ENCODE measurements at places on chromosomes 2 and 18.
A peak's percentile ranks its signal among the peaks of the same experiment; 100 is the strongest.

GRCh38 chr18:23200756-23201155, 65.5 kb downstream of the CABLES1 start:
- no peak for DNase-seq

GRCh38 chr2:189506514-189506976, 65.3 kb downstream of the WDR75 start:
- peak; percentile 9 for DNase-seq

DNA sequence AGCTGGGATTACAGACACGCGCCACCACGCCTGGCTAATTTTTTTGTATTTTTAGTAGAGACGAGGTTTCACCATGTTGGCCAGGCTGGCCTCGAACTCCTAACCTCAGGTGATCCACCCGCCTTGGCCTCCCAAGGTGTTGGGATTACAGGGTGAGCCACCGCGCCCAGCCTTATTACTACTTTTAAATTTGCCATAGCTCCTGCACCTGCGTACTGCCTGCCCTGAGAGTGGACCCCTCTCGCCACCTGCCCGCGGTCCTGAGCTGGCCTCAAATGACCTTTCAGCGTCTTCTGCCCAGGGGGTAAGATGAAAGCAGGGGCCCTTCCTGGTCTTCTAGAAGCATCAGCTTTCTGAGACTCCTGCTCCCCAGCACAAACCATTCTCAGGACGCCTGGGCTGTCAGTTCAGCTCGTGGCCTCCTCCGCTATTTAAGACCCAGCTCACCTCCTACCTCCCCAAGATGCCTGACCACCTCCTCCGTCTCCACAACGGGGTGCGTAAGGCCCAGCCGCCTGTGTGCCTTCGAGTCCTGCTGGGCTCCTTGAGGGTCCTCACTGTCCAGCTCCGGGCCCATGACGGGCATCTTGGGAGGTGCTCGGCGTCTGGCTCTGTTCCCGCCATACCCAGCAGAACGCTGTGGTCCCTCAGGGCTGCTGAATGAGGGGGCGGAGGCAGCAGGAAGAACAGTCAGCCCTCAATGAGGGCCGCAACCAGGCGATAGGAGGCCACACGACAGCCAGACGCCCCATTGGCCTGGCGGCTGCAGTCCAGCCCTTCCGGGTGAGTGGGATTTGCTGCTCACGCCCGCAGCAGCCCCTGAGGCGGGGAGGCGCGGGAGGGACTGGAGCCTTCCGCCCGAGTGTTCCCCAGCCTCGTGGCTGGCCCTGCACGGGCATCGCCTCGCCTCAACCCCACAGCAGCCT, 266.6 kb downstream of the TFCP2L1 start:
- DNase-seq, result no peak

- no peak for DNase-seq
Measured at GRCh38 chr18:37524139-37524497, 41.5 kb downstream of the CELF4 start.

GRCh38 chr2:217611626-217612127, 391.1 kb downstream of the TNS1 start:
- no peak for DNase-seq

- no peak for DNase-seq
Measured at GRCh38 chr2:223117533-223117932, 65.5 kb downstream of the KCNE4 start.

GRCh38 chr18:69992776-69993175, 45.1 kb upstream of the CD226 start:
- no peak for DNase-seq

GRCh38 chr18:54775686-54776085, 52.6 kb upstream of the RAB27B start:
- DNase-seq, result no peak

DNA sequence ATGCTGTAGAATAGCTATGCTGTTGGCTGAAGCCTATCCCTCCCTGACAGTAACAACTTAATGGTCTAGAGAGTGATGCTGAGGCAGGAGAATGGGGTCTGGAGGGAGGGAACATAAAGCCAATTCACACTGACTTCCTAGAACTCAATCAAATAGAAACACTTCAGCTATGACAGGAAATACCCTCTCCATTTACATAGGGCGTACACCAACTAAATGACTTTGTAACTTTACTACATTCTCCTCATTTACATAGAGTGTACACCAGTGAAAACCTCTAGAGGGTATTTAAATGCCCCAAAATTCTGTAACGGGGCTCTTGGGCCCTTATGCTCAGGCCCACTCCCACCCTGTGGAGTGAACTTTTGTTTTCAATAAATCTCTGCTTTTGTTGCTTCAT, 41.5 kb downstream of the YPEL5 start:
- no peak for DNase-seq

DNA sequence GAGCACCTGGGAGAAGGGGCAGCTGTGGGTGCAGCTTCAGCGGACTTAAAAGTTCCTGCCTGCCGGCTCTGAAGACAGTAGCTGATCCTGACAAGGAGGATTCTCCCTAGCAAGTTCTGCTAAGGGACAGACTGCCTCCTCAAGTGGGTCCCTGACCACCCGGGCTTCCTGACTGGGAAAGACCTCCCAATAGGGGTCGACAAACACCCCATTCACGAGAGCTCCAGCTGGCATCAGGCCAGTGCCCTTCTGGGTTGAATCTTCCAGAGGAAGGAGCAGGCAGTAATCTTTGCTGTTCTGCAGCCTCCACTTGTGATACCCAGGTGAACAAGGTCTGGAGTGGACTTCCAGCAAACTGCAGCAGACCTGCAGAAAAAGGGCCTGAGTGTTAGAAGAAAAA, 632.9 kb downstream of the CCDC85A start:
- no peak for DNase-seq

DNA sequence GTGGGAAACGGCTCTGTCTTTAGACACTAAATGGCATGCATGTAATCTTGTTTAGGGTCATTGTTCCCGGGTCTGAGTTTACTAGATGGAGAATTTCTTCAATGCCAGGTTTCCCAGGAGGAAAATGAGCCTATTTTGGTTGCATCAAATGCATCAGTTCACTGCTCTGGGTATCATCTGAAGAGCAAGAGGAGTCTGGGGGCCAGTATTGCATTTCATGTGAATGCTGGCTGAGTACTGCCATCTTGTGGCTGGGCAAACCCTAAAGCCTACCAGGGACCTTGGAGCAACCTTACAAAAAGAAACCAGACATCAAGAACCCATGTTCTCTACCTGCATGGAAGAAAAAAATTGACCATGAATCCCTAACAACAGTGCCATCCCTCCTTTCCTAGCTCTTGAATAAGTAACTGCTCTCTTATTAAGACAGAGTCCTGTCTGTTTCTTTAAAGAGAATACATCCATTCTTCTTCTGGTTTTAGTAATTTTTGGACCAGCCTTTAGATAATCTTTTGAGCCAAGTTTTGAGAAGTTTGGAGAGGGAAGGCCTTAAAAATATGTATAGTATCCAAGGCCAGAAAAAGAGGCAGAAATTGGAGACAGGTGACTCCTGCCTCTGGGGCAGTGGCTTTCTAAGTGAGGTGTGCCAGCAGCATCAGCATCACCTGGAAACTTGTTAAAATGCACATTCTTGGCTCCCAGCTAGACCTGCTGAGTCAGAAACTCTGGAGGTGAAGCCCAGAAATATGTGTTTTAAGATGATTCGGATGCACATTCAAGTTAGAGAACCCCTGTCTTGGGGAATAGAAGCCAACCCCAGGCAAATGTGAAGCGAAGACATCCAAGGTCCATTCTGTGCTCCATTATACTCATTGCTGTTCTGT, 261.0 kb upstream of the CXCR4 start:
- peak; percentile 78 for DNase-seq

GRCh38 chr2:216503159-216503629, 4.5 kb downstream of the RPL37A start:
- no peak for DNase-seq

- no peak for DNase-seq
Measured at GRCh38 chr2:150140777-150141176, 346.7 kb downstream of the RND3 start.

DNA sequence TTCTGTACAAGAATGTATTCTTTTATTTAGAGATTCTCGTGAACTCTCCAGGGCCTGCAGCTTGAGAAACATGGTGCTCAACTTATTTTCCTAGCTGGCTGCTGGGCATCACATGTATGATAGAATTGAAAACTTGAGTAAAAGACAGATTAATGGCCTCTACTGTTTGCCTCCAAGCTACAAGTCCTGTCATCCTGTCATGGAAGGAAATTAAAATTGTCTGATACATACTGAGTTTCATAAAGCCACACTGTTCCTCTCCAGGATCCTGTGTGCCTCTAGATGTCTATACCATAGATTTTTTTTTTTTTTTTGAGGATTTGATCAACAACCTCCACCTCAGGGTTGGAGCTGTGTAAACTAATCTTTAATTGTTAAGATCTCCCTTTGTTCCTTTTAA, 38.5 kb downstream of the UPP2 start:
- no peak for DNase-seq

DNA sequence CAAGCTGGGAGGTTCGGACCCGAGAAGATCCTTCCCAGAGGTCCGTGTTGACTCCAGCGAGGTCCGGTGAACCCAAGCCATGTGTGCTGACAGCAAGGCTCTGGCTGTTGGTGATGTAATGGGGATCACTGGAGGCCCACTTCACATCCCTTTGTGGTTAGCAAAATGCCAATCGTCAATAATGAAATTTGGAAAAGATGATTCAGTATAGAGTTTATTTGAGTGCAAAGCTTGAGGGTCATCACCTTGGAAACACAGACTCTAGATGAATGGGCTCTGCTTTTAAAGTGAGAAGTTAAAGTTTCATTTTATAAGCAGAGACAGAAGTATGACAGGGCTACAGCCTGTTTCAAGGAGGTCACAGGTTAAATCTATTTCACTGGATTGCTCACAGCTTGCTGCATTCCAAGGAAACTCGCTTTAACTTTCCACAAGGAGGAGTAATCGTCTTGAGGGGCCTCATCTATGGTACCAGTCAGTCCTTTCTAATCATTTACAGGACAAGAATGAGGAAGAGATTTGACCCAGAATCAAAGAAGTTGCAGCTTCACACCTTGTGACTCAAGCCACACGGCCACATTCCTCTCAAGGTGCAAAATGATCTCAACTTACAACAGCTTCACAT, 140.5 kb downstream of the TPO start:
- DNase-seq, result no peak

DNA sequence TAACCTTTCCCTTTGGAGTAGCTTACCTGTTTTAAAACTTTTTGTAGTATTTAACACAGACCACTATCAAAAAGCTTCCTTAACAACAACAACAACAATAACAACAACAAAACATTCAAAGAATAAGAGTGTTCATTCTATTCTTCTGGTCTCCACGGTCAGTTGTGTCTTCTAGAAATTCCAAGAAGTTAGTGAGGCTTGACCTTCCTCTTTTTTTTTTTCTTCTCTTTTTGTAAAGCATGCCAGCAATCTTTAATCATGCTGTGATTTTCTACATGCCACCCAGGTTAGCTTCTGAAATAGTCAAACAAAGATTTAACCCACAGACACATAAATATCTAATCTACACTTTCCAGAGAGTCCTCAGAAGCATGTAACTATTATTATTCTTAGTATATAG, 28.4 kb upstream of the KLHL14 start:
- DNase-seq, result no peak

- DNase-seq, result no peak
Measured at GRCh38 chr2:180656455-180656847, 324.0 kb upstream of the UBE2E3 start.

DNA sequence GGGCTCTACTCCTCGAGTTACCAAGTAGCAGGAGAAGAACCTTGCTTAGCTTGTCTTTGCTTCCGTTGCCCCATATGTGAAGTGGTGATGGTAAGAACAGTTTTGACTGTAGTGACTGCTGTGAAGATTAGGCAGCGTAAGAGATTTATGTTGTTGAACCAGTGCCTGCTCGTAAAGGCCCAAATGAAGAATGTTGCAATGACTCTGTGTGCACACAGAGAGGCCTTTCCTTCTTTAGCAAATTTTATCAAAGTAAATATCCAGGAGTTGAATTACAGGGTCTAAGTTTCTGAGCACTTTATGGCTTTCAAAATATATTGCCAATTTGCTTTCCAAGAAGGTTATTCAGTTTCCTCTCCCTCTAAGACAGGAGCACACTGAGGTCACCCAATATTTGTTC, 14.5 kb downstream of the NTSR2 start:
- DNase-seq, result no peak

DNA sequence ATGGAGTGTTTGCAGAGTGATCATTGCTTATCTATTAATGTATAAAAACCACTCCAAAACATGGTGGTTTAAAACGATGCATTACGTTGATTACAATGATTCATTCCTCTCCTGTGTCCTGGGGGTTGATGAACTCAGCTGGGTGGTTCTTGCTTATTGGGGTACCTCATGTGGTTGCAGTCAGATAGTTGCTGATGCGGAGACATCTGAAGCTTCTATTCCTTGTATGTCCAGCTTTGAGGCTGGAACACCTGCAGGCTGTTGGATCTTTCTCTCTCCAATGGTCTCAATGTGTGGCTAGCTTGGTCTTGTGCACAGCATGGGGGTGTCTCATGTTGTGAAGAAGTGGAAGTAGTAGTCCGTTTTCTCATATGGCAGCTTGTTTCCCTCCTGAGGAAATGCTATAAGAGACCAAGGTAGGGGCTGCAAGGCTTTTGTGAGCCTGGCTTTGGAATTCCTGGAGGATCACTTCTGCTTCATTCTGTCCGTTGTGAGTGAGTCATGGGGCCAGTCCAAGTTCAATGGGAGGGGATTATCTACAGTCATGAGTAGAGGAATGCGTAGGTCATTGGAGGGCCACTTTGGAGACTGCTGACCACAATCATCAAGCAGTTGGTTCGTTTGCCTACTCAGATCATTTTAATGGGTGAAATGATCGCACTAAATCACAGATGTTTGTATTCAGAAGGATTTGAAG, 601.0 kb downstream of the SLC4A3 start:
- no peak for DNase-seq

GRCh38 chr2:182435754-182436153, 8.9 kb upstream of the PDE1A start:
- no peak for DNase-seq

DNA sequence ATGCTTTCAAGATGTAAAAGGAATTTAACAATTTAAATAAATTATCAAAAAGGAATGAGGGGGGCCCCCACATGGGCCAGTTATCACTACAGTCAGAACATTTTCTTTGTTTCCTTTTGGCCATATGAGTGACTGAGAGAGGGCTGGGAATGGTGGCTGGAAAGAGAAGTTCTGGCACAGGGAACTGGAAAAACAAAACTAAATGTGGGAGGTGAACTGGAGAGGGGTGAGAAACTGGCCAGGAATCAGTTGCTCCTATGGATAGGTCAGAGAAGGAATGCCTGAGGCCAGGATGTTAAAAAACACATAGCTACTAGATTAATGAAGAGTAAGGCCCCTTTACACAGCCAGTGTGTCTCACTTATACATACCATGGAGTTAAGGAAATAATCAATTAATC, 121.0 kb downstream of the RBMS1 start:
- DNase-seq, result no peak

GRCh38 chr2:128237081-128237534, 81.6 kb downstream of the HS6ST1 start:
- DNase-seq, result no peak
